ENCODE measurements at places on chromosomes 2 and 18. TPM values are rescaled to one million over a fixed set of nuclear protein-coding genes. Genes with fewer than 3 reads are reported as not detected.
A peak's percentile ranks its signal among the peaks of the same experiment; 100 is the strongest.

- no peak for DNase-seq
Measured at GRCh38 chr18:75784390-75784789, 356.9 kb upstream of the SMIM21 start.

DNA sequence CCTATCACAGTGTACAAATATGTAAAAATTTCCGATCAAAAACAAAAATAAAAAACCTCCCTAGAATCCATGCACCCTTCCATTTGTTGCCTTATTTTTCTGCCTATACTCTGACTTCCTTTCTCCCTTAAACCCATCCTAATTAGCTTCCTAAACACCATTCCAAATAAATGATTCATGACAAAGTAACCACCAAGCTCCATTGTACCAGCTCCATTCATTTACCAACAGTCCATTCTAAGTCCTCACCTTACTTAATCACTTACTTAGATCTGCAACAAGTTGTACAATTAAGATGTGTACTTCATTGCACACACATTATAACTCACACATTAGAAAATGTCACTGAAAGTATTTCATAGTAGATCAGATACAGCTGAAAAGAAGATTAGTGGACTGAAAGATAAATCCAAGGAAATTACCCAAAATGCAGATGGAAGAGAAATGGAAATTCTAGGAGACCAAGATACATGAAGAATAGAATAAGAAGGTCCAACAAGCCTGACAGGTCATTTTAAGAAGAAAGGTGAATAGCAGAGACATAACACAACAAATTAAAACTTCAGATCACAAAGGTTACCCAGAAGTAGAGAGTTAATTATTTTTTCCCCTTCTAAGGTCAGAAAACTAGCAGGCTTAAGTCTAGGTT is 154.6 kb downstream of the DYM start:
- DNase-seq: no peak

- DNase-seq: peak; percentile 53
Measured at GRCh38 chr18:23143815-23144261, 8.6 kb downstream of the CABLES1 start.

GRCh38 chr2:136658201-136658600 is 107.1 kb upstream of the THSD7B start:
- no peak for DNase-seq

DNA sequence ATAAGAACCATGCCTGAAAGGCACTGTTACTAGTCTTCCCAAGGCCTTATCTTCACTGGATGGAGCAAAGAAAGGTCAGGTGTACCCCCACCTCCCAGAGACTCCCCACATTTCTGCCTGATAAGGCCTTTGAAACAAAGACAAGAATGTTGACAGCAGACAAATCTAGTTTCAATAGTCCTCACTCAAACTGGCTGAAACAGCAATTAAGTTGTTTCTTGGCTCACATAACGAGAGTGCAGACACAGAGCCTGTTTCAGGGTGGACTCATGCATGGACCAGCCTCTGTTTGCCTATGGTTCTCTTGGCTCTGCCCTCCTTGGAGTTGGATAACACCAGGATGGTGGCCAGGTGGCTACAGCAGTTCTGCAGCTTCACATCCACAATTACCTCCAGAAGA is 7.5 kb upstream of the CFAP221 start:
- DNase-seq: no peak

GRCh38 chr2:28621172-28622100 is 125.6 kb downstream of the PLB1 start:
- DNase-seq: no peak

DNA sequence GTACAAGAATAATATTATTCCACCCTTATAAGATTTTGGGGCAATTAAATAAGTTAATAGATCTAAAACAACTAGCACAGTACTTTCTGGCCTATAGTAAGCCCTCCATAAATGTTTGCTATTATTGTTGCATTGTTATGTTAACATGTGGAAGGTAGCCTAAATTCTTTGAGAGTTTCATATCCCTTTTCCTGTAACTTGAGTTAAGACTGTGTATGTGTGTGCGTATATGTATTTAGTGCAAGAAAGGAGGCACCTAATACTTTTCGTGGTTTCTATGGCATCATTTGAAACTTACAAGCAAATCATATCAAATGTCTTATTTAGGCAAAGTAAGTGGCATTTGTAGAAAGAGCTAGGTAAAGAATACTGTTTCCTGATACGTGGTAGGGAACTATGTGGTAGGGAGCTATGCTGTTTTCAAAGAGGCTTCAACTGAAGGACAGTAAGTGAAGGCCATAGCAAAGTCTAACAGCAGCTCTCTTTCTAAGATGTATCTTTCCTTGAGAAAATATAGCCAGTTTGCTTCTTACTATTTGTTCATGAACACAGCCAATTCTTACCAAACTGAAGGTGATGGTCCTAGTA is 36.8 kb upstream of the C2orf74 start:
- DNase-seq: no peak

GRCh38 chr2:127455566-127456493 is 37.6 kb downstream of the PROC start:
- DNase-seq: no peak

DNA sequence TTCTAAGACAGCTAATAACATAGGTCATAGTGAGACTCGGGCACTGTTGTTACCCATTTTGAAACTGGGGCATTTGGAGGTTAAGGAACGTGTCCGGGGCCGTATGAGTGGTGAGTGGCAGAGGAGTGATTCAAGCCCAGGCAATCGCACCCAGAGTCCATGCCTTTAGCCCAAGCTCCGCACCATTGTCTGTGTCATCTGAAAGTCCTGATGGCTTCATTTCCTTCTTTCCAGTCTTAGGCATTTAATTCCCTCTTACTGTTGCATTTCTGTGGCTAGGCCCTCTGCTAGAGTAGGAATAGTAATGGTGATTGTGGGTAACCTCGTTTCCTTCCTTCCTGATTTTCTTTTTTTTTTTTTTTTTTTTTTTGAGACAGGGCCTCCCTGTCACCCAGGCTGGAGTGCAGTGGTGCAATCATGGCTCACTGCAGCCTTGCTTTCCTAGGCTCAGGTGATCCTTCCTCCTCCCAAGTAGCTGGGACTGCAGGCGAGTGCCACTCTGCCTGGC is 49.8 kb upstream of the ASB1 start:
- DNase-seq: no peak

DNA sequence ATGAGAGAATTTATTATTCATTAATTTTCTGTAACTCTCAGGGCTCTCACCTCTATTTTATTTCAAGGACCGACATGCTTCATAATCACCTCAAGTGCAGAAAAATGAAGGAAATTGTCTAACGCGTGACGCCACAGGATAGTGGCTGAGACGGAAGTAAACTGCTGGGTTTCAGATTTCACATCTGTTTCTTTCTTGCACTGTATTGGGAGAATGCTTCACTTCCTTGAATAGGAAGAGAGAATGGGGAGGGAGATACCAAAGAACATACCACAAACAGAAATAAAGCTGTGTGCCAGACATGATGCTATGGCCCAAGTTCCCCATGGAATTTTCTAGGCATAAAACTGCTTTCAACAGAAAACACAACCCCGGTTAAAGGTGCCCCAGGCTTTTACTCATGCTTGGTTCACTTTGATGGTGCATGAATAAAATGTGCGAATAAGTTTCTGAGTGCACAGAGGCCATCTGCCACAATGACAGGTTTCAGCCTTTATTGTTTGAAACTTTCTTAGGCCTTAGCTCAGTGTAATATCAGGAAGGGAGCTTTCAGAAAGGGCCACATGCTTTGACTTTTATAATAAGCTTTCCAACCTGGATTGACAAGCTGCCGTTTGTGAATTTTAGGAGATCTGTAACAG is 1116.4 kb downstream of the SOCS6 start:
- DNase-seq: no peak

DNA sequence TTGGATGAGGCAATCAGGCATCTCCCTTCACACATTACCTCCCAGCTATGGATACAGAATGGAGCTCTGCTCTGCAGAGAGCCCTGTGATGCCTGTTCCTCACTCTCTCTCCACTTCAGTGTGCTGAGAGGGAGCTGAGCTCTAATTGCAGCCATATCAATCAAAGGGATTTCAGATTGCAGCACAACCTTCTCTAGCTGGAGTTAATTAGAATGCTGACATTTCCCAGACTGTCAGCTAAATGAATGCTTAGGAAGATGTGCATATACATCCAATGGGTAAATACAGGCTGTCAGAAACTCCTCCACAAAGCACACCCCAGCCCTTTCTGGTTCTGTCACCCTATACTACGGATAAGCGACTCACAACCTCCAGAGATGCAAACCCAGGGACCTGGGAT is 402.6 kb downstream of the EIPR1 start:
- DNase-seq: no peak

DNA sequence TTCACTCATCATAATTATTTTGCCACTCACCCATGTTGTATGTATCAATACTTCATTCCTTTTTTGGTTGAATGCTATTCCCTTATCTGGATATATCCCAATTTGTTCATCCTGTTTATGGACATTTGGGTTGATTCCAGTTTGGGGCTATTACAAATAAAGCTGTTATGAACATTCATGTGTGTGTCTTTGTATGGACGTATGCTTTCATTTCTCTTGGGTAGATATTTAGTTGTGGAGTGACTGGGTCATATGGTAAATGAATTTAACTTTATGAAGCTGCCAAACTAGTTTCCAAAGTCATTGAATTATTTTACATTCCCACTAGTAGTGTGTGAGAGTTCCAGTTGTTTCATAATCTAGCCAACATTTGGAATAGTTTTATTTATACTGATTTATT is 2.7 kb downstream of the FAM228B start:
- no peak for DNase-seq

DNA sequence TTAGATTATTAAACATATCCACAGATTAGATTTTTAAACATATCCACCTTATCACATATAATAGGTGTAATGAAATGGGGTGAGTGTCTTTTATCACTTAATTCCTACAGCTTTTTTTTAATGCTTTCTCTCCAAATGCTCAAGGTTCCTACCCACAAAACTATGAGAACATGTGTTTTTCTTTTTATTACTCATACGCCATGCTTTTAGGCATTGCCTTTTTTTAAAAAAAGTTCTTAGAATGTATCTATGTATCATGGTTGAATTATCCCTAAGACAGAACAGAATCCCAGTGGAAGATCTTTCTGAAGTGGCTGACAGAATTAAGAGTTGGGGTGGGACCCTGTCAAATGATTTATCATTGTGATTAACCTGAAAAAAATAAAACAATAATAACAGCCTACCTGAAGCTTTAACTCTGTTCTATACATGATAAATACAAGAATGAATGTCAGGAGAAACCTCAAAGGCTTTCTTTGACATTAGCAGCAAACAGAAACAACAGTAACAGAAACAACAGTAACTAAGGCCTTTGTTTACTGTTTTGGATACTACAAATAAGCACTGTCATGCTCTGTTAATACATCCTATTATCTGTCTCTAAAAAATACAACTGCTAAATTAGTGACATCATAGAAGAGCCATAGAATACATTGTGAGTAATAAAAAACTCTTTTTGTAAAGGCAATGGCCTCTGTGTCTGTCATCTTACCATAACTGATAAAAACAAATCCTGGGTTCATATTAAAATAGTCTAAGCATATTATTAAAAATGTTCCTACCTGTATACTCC is 4.1 kb upstream of the ZNF397 start:
- DNase-seq: no peak

- peak; percentile 77 for DNase-seq
Measured at GRCh38 chr18:49055754-49056172, 105.0 kb upstream of the SMAD7 start.

DNA sequence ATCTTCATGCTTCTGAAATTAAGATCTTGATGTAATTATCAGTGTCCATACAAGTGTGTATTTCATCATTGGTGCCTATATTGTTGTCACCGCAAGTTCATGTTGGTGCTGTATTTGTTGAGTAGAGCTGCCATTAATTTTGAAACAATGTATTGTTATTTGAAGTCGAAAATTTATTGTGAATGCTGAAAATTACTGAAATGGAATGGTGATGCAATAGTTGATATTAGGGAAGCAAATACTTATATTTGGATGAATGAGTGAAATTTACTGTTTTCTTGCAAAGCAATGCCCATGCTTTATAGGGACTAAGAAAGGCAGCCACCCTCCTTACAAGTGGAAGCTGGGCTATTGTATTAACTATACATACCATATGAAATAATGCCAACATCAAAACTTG is 41.6 kb downstream of the SERPINB8 start:
- no peak for DNase-seq

GRCh38 chr2:133504566-133505505 is 63.4 kb downstream of the NCKAP5 start:
- peak; percentile 71 for DNase-seq

DNA sequence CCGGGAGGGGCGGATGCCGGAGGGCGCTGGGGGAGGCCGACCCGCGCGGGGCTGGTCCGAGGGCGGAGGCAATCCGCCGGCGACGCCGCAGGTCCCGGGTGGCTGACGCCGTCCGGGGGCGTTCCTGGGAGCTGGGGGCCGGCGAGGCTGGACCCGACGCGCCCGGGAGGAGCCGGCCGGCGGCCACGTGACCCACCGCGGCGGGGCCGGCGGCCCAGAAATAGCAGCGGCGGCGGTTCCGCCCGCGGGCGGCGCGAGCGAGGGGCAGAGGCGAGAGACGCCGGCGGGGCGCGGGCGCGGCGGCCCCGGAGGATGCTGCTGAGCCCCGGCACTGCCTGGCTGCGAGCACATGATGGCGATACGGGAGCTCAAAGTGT is at the start of gene RAB31:
TSS of gene RAB31 (plus strand) at position 245 of the 377 bp plus-strand sequence. CDS start at position 350, 105 bp downstream.
- DNase-seq: peak; percentile 89

GRCh38 chr2:241974096-241974495 is 104.6 kb downstream of the RTP5 start:
- DNase-seq: no peak

GRCh38 chr2:237616734-237617586 is 10.4 kb upstream of the LRRFIP1 start:
- no peak for DNase-seq

DNA sequence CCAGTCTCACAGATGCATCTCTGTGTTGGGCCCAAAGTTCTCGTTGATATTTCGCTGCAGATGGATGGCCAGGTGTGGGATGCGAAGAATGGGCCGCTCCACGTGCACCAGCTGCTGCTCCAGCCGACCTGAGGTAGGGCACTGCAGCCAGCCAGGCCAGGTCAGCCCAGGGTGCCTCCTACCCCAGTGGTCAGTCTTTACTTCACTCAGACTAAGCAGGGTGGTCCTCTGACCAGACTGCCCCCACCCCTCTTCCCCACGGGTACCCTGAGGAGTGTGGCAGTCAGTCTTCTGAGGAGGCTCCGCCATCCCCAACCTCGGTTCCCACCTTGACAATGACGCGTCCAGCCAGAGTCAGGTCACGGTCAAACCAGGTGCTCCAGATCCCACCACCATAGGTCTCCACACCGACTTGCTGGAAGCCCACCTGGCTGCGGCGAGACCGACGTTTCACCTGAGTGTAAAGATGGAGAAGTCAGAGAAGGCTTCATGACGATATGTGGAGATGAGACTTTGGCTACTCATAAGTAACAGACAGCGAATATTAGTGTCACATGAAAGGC is 1.7 kb downstream of the DNPEP start:
- no peak for DNase-seq

Gene SANBR
- 6.2 TPM for total RNA-seq

Gene ALKAL2
- not detected for total RNA-seq

Gene FBLN7
- total RNA-seq: 0.38 TPM

Gene INHBB
- 8.2 TPM for total RNA-seq

Gene DNER
- 2.3 TPM for total RNA-seq

Gene RTP5
- total RNA-seq: not detected
